ENCODE measurements at places on chromosomes 13 and 19. TPM values are rescaled to one million over a fixed set of nuclear protein-coding genes. Genes with fewer than 3 reads are reported as not detected.

- no peak for DNase-seq
Measured at GRCh38 chr13:27979001-27979643, 9.4 kb downstream of the URAD start.

Gene VSTM2B
- not detected for total RNA-seq

- DNase-seq = peak; percentile 29
Measured at GRCh38 chr13:20616059-20616797, 49.3 kb downstream of the IFT88 start.

- DNase-seq = no peak
Measured at GRCh38 chr13:72890546-72890945, 108.6 kb downstream of the PIBF1 start.

Gene FCAR
- total RNA-seq = not detected

DNA sequence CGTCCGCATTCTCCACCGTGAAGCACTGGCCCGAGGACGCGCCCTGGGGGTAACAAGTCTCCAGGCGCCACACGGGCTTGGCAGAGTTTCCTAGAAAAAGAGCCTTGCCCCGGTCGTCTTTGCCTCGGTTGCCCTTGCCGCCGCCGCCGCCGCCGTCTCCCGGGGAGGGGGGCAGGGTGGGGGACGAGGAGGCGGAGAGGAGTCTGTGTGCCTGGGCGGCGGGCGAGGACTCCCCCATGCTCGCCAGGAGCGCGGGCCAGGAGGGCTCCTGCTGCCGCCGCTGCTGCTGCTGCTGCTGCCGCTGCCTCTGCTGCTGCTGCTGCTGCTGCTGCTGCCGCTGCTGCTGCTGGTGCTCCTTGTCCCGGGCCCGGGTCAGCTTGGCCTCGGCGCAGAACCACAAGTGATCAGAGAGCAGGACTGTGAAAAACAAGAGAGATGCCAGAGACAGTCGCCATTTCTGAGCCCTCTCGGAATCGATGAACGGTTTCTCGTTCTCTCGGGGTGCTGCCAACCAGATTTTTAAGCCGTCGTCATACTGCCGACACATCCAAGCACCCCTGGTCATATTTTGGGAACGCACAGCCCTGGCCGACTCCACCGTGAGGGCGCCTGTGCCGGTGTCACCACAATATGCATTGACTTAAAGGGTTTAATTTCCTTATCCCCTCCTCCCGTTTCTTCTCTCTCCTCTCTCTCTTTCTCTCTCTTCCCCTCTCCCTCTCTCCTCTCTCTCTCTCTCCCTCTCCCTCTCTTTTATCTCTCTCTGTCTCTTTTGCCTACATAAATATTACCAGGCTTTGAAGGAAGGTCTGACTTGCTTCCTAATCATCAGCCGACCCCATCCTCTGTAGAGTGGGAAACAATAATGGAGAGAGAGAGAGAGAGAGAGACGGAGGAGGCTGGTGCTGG lies 349.1 kb downstream of the LIG4 start:
- no peak for DNase-seq

Gene LAIR2
- not detected for total RNA-seq

GRCh38 chr13:113452942-113453901 lies at the start of gene ADPRHL1:
Gene ADPRHL1 (minus strand): TSS chr13:113453488. CDS start chr13:113453437, 51 bp downstream.
- DNase-seq = no peak

GRCh38 chr19:5957170-5957569 lies 20.8 kb downstream of the RANBP3 start:
- DNase-seq = no peak

Gene ZNF625
- total RNA-seq = not detected
